Spleen (tissue), 13 donors: ENCODE measurements at places on chromosomes 4 and X. TPM values are rescaled to one million over a fixed set of nuclear protein-coding genes. Genes with fewer than 3 reads are reported as not detected.

The NEUROG2 gene
- not detected for polyA plus RNA-seq

The CXorf49 gene
- not detected for polyA plus RNA-seq

The POF1B gene
- polyA plus RNA-seq: 2.6 TPM

The CETN2 gene
- 25.0 TPM for polyA plus RNA-seq

The GYG2 gene
- polyA plus RNA-seq: 0.53 TPM

GRCh38 chr4:75995727-75996126, 5.0 kb upstream of the SDAD1 start:
- H3K4me3 ChIP-seq: no peak overlapping the region
- H3K4me1 ChIP-seq: peaks cover 8% of the 10 kb centered on the region
- no peak for DNase-seq
- H3K36me3 ChIP-seq: no peaks in the 10 kb centered on the region
- no peak overlapping the region for H3K27ac ChIP-seq

- H3K36me3 ChIP-seq: no peaks in the 10 kb centered on the region
- H3K4me3 ChIP-seq: no peak overlapping the region
These were observed 14.1 kb downstream of the GRK4 start for GRCh38 chr4:2977211-2978088.

- no peak overlapping the region for H3K27ac ChIP-seq
- no peaks in the 10 kb centered on the region for H3K36me3 ChIP-seq
- H3K4me3 ChIP-seq: no peak overlapping the region
- H3K27me3 ChIP-seq: no peaks in the 10 kb centered on the region
- no peaks in the 10 kb centered on the region for H3K4me1 ChIP-seq
These were observed 77.5 kb downstream of the HTRA3 start for GRCh38 chr4:8346838-8347605.

GRCh38 chrX:22577181-22577580, 304.5 kb downstream of the CBLL2 start:
- no peak for DNase-seq
- no peak overlapping the region for H3K27ac ChIP-seq
- H3K36me3 ChIP-seq: no peaks in the 10 kb centered on the region

DNA sequence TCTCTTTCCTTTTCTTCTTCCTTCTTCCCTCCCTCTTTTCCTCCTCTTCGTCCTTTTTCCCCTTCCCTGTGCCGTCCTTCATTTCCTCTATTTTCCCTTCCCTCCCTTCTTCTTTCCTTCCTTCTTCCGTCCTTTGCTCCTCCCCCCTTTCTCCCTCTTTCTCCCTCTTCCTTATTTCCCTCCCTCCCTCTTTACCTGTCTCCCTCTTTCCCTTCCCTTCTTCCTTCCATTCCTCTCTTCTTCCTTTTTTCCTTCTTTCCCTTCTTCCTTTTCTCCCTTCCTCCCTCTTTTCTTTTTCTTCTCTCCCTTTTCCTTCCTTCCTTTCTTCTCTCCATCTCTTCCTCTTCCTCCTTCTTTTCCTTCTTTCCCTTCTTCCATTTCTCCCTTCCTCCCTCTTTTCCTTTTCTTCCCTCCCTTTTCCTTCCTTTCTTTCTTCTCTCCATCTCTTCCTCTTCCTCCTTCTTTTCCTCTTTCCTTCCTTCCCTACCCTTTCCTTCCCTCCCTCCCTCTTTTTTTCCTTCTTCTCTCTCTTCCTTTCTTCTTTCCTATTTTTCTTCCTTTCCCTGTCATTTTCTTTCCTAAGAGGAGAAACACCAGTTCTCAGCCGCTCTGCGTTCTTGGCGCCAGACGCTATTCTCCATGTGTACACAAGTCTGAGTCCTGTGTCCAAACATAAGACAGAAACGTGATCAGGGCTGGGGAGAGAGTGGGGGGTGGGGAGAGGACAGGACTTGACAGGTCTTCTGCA, 597.1 kb downstream of the MID1IP1 start:
- H3K36me3 ChIP-seq: no peaks in the 10 kb centered on the region
- no peak for DNase-seq
- no peaks in the 10 kb centered on the region for H3K4me1 ChIP-seq
- H3K4me3 ChIP-seq: no peak overlapping the region

GRCh38 chr4:123802082-123802645, 405.6 kb downstream of the SPRY1 start:
- H3K27ac ChIP-seq: no peak overlapping the region
- no peak for DNase-seq
- H3K36me3 ChIP-seq: no peaks in the 10 kb centered on the region
- H3K27me3 ChIP-seq: no peaks in the 10 kb centered on the region
- no peak overlapping the region for H3K4me3 ChIP-seq

- no peak for DNase-seq
- H3K4me1 ChIP-seq: no peaks in the 10 kb centered on the region
- H3K36me3 ChIP-seq: no peaks in the 10 kb centered on the region
- H3K27ac ChIP-seq: no peak overlapping the region
These were observed 27.0 kb downstream of the TMEM31 start for GRCh38 chrX:103737696-103738095.

DNA sequence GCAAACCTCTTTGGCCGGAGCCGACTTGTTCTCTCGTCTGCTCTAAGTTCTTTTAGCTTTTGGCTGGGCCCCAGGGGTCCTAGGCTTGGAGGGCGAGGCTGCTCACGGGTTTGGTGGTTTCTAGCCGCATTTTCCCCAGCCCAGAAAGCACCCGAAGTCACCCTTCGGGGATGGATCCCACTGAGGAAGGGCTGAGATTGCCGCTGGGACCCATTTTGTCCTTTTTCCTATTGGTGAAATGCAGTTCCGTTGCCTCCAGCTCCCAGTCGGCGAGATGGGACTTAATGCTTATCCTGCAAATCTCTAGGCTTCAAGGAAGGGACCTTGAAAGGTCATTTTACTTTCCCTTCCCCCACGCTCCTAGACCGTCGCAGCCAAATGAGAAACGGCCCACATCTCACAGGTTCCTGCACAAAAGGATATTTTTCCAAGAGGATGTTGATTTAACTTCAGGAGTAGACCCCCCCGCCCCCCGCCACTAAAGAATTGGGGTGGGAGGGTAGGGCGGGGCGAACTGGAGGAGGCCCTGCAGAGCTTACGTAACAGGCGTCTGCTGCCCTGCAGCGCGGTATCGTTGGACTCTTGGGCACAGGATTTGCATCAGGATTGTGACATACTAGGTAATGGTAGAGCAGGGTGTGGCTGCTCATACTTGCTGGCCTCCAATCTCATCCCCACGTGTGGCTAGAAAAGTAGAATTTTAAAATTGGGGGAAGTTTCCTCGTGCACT, 564 bp downstream of the PGK1 start:
- peak; percentile 84 for DNase-seq
- H3K4me1 ChIP-seq: peaks cover 35% of the 10 kb centered on the region
- H3K27me3 ChIP-seq: no peaks in the 10 kb centered on the region
- H3K4me3 ChIP-seq: peak overlapping the region; percentile 68
- no peaks in the 10 kb centered on the region for H3K36me3 ChIP-seq

DNA sequence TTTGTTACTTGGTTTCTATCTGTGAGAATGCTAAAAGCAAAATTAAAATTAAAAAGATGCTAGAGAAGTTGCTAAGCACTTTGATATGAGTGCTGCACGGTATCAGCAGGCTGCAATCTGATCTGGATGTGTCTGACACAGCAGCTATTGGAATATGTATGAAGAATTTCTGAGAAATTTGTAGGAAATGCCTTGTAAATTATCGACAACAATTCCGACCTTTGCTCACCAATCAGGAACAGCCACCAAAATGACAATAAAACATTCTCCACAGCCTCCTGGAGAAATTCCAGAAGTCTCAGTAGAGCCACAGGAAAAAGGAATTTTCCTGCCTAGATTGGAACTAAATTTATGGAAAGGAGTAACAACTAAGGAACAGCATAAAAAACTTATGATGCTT, 82.5 kb downstream of the TIGD2 start:
- H3K4me1 ChIP-seq: no peaks in the 10 kb centered on the region
- no peaks in the 10 kb centered on the region for H3K36me3 ChIP-seq
- no peak overlapping the region for H3K4me3 ChIP-seq
- no peak overlapping the region for H3K27ac ChIP-seq
- no peak for DNase-seq
- H3K27me3 ChIP-seq: no peaks in the 10 kb centered on the region

DNA sequence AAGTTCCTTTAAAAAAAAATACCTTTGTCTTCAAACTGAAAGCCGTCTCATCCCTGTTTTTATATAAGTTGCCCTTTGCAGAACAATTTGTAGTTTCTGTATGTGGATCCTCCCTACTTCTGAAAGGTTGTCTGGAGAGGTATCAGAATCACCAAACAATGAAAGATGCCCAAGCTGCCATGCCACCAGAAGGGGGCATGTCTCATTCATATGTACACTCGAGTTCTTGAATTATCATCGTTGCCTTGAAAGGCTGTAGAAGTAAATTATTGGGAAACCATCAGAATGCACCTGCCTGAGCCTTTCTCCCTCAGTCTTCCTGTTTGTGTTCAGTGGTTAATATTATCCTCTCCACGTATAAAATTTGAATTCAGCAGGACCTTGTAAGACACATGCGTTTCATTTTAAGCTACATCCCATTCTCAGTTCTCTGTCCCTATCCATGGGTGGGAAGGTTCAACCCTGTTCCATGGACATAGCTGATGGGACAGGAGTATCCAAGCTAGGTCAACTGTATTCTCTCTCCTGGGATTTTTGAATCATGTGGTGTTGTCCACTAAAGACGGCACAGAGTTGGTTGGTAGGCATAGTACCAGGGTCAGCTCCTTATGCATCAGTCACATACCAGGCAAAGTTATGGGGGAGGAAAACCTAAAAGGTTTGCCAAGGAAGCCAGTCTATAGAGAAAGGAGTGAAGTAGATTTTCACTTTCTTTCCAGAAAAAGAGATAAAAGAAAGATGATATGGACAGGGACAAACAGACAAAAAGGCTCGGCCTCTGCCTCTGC, 24.0 kb downstream of the GALNT7 start:
- H3K27ac ChIP-seq: no peak overlapping the region
- no peaks in the 10 kb centered on the region for H3K36me3 ChIP-seq
- no peaks in the 10 kb centered on the region for H3K27me3 ChIP-seq
- H3K4me3 ChIP-seq: no peak overlapping the region
- no peak for DNase-seq
- H3K4me1 ChIP-seq: peaks cover 8% of the 10 kb centered on the region

DNA sequence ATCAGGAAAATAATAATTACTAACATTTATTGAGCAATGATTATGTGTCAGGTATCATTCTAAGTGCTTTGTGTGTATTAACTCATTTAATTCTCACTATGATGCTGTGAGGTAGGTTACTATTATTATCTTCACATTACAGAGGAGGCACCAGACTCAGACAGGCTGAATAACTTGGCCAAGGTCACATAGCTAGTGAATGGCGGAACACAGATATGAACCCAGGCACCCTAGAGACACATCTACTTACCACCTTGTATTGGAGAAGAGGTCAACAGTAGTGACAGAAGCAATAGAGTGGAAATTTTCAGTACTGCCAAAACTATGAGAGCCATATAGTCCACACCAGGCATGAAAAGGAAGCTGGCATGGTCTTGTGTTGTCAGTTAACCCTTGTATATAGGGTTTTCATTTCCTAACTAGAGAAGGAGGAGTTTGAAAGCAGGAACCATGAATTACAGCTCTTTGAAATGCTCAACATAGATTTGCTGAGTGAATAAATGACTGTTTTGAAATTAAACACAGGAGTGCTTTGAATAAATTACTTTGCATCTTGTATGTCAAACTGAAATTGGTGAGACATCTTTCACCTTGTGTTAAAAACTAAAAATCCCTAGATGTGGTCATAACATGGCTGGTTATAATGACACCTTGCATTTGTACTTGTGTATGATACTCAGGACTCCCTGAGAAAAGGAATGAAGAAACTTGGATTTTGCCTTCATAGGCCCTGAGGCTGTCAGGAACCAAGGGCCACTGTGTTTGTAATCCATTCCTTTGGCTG, 71.8 kb downstream of the RTL9 start:
- H3K4me3 ChIP-seq: no peak overlapping the region
- H3K4me1 ChIP-seq: no peaks in the 10 kb centered on the region
- no peak for DNase-seq
- H3K36me3 ChIP-seq: no peaks in the 10 kb centered on the region

- no peak for DNase-seq
- H3K4me3 ChIP-seq: no peak overlapping the region
- no peaks in the 10 kb centered on the region for H3K27me3 ChIP-seq
- no peaks in the 10 kb centered on the region for H3K4me1 ChIP-seq
- H3K27ac ChIP-seq: no peak overlapping the region
These were observed 21.7 kb upstream of the KIAA0232 start for GRCh38 chr4:6760865-6761264.

GRCh38 chr4:164933244-164933643, 44.2 kb downstream of the TRIM61 start:
- no peak overlapping the region for H3K27ac ChIP-seq
- no peak for DNase-seq
- H3K27me3 ChIP-seq: no peaks in the 10 kb centered on the region
- H3K36me3 ChIP-seq: no peaks in the 10 kb centered on the region
- H3K4me1 ChIP-seq: no peaks in the 10 kb centered on the region

GRCh38 chr4:76160355-76160754, 12.2 kb upstream of the NUP54 start:
- H3K36me3 ChIP-seq: peaks cover 28% of the 10 kb centered on the region
- no peak overlapping the region for H3K27ac ChIP-seq
- H3K27me3 ChIP-seq: no peaks in the 10 kb centered on the region
- no peak for DNase-seq

DNA sequence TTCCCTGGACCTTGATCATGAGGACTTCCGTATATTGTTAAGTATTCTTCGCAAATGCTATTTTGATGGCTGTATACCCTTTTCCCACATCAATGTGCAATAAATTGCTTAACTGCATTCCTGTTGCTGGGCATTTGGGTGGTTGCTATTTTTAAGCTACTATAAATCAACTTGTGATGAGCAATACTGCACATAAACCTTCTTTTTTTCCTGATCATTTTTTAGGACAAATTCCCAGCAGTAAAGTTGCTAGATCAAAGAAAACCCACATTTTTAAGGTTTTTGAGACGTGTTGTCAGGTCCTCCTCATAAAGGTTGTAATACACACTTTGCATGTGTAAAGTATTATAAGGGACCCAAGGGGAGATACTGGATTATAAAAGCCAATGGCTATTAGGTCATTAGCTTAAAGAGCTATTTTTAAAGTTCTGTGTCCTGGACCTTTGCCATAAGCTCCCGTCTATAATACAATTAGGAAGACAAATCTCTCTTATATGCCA, 35.6 kb downstream of the LIMCH1 start:
- no peaks in the 10 kb centered on the region for H3K36me3 ChIP-seq
- no peak overlapping the region for H3K27ac ChIP-seq
- DNase-seq: no peak
- no peak overlapping the region for H3K4me3 ChIP-seq
- H3K27me3 ChIP-seq: no peaks in the 10 kb centered on the region
- peaks cover 5% of the 10 kb centered on the region for H3K4me1 ChIP-seq

GRCh38 chr4:186095406-186095805, 9.1 kb upstream of the FAM149A start:
- no peak overlapping the region for H3K27ac ChIP-seq
- peaks cover 7% of the 10 kb centered on the region for H3K27me3 ChIP-seq
- peak; percentile 52 for DNase-seq
- H3K4me1 ChIP-seq: no peaks in the 10 kb centered on the region

GRCh38 chrX:132119821-132120515, 7.9 kb downstream of the FRMD7 start:
- DNase-seq: no peak
- no peak overlapping the region for H3K4me3 ChIP-seq
- H3K36me3 ChIP-seq: no peaks in the 10 kb centered on the region
- no peaks in the 10 kb centered on the region for H3K4me1 ChIP-seq
